IMR-90 (cell line): ENCODE measurements at places on chromosomes 7 and 10.
A peak's percentile ranks its signal among the peaks of the same experiment; 100 is the strongest.

DNA sequence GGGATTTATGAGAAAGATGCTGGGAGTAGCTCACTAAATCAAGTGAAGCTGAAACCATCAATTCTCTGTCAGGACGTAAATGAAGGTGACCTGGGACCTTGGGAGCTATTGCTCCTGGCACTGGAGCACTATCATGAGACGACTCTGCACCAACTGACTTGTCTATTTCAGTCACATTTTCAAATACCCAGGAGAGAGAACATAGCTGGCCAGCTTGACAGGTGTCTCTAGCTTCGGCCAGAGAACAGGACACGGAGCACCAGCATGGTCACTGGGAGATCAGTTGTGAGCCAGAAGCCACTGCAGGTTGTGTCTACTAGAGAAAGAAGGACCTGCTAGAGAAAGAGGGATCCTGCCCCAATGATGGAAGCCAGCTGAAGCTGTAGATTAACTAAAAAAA, 17.4 kb upstream of the ATOH7 start:
- no peak overlapping the region for H3K4me3 ChIP-seq
- DNase-seq: no peak
- no peak overlapping the region for H3K27ac ChIP-seq
- no peaks in the 10 kb centered on the region for H3K36me3 ChIP-seq
- no peaks in the 10 kb centered on the region; the same call in 1 of the 2 replicates for H3K4me1 ChIP-seq

DNA sequence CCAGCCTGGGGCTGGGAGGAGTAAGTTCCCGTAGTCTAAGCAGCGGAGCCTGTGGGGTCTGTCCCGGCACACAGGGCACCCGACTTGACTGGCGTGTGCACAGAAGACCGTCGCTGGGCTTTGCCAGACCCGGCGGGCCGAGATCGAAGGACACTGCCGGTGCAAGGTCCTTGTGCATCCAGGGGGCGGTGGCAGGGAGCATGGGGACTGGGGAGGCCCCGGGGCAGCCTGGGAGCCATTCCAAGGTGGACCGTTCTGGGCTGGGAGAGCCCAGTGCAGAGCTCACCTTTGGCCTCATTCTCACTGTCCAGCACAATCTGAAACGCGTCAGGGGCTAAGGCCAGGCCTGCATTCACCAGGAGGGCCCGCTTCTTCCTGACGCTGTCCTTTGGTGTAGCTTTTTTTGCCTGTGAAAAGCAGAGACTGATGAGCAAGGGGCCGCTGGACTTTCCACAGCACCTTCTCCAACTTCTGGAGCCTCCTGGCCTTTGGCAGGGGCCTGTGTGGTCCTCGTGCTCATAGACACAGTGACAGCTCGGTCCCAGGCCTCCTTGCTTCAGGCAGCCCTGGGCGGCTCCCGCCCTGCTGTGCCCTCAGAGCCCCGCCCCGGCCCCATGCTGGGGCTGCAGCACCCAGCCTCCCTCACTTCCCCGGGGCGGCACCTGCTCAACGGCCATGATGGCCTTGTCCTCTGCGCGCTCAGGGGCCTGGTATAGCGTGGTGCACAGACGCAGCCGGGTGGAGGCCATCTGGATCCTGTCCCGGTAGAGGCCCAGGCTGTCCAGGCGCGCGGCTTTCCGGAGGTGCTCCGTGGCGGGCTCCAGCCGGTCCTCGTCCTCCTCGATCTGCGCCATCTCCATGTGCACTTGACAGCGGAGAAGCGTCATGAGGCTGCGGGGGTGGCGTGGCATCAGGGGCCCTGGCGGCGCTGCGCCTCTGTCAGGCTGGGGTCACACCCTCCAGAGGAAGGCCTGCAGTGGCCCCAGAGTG, 20.3 kb downstream of the CFAP46 start:
- no peak overlapping the region for H3K27ac ChIP-seq
- no peaks in the 10 kb centered on the region for H3K27me3 ChIP-seq
- no peak overlapping the region for H3K4me3 ChIP-seq
- H3K36me3 ChIP-seq: no peaks in the 10 kb centered on the region

DNA sequence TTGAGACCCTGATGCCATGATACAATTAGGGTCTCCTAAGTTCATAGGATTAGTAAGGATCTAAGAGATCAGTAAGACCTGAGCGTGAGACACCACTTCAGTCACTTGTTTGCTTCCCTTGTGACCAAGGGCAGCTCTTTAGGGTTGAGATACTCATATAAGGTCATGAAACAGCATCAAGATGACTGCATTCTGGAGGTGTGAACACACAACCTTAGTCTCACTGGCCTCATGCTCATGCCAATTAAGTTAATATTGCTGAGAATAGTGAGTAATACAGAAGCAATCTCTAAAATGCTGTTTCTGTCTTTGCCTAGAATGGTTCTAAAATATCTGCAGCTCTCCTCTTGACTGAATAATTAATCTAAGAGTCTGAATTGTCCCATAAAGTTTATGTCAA, 39.6 kb upstream of the KLHL7 start:
- peak; percentile 48 for DNase-seq
- H3K27me3 ChIP-seq: no peaks in the 10 kb centered on the region
- H3K4me1 ChIP-seq: peaks cover 3% of the 10 kb centered on the region
- no peak overlapping the region for H3K27ac ChIP-seq
- no peak overlapping the region for H3K4me3 ChIP-seq

- H3K4me3 ChIP-seq: no peak overlapping the region
- H3K27ac ChIP-seq: no peak overlapping the region
- H3K36me3 ChIP-seq: no peaks in the 10 kb centered on the region
- DNase-seq: no peak
- no peaks in the 10 kb centered on the region for H3K27me3 ChIP-seq
- H3K4me1 ChIP-seq: no peaks in the 10 kb centered on the region
Observed at GRCh38 chr7:157560258-157560654, 223.5 kb downstream of the DNAJB6 start.

DNA sequence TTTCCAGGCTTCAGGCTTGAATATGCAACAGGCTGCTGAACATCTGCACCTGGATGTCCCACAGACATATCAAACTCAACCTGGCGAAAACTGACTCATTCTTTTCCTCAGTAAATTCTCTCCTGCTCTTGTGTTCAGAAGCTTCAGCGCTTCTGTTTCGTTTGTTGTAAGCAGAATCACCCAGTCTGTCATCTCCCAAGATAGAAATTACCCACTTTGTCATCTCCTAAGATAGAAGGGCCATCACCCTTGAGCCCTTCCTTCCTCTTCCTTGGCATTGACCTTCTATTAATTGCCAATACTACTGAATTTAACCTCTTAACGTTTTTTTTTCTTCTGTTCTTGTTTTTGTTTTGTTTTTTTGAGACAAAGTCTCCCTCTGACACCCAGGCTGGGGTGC, 59.7 kb downstream of the CPED1 start:
- H3K4me1 ChIP-seq: peaks cover 13% of the 10 kb centered on the region
- no peaks in the 10 kb centered on the region for H3K27me3 ChIP-seq
- no peak overlapping the region for H3K27ac ChIP-seq
- H3K4me3 ChIP-seq: no peak overlapping the region
- DNase-seq: no peak
- H3K36me3 ChIP-seq: peaks cover 8% of the 10 kb centered on the region

DNA sequence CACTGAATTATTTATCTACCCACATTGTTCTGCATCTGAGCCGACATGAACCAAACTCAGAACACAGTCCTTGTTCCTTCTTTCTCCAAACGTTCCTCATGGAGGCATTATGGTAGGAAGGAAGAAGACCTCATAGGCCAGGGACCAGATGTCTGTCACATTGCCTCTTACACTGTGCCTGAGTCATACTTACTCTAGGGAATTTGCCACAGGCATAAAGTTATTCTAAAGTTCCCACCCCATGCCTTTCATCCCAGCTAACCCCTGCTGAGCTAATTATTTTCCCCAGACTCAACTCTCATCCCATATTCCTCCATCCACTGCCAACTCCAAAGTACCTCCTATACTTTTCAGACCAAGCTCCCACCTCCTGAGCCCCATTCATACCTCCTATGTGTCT, 21.2 kb downstream of the MAT1A start:
- peaks cover 19% of the 10 kb centered on the region for H3K27me3 ChIP-seq
- no peak overlapping the region for H3K27ac ChIP-seq
- DNase-seq: no peak
- no peaks in the 10 kb centered on the region; the same call in 1 of the 2 replicates for H3K4me1 ChIP-seq
- H3K4me3 ChIP-seq: no peak overlapping the region
- no peaks in the 10 kb centered on the region for H3K36me3 ChIP-seq

GRCh38 chr7:70695795-70696083, 436.2 kb upstream of the GALNT17 start:
- no peaks in the 10 kb centered on the region for H3K36me3 ChIP-seq
- peaks cover 4% of the 10 kb centered on the region for H3K4me1 ChIP-seq
- peak overlapping the region; percentile 90 for H3K4me3 ChIP-seq
- DNase-seq: no peak
- H3K27ac ChIP-seq: no peak overlapping the region

- H3K27me3 ChIP-seq: no peaks in the 10 kb centered on the region
- no peak overlapping the region for H3K27ac ChIP-seq
- H3K36me3 ChIP-seq: peaks cover 12% of the 10 kb centered on the region
- H3K4me3 ChIP-seq: no peak overlapping the region
- DNase-seq: no peak
Observed at GRCh38 chr7:92075455-92076158, 58.7 kb downstream of the CYP51A1 start.

DNA sequence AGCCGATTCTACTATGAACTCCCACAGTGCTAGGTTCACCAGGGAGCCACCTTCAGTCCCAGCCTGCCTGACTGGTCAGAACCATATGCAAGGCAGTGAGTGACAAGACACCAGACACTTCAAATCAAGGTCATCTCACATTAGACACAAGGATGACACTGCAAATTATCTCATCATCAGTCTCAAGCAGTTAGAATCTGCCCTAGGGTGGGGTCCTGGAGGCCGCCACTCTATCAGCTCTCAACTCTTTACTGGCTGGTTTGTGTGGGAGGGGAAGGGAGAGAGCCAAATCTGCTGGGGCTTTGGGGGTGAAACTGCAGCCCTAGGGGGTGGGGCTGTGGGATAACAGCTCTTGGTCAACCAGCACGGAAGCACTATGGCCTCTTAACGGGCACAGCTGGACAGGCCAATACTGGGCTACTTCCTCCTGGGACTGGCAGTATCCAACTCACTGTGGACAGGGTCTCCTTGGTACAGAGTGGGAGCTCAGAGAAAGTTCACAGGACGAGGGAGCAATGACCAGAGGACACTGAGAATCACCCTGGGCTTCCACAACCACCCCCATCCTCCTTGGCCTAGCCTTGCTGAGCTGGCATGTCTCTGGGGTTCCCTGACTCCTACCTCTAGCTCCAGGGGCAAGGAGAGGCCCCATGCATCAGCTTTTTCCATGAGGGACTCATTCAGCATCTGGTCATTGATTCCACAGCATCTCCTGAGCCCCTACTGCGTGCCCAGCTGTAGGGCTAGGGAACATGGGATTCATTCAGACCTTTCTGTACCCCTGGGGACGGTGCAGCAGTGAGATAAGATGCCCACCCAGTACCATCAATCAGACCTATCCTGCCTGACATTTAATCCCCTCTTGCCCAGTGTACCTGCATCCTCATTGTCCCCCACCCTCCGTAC, 5.4 kb downstream of the GPRIN2 start:
- no peak for DNase-seq
- H3K27ac ChIP-seq: no peak overlapping the region
- no peaks in the 10 kb centered on the region for H3K36me3 ChIP-seq
- H3K4me1 ChIP-seq: no peaks in the 10 kb centered on the region; the same call in 1 of the 2 replicates
- H3K4me3 ChIP-seq: no peak overlapping the region
- peaks cover 32% of the 10 kb centered on the region for H3K27me3 ChIP-seq

- no peaks in the 10 kb centered on the region for H3K27me3 ChIP-seq
- no peak overlapping the region for H3K4me3 ChIP-seq
- H3K27ac ChIP-seq: no peak overlapping the region
- DNase-seq: no peak
- H3K36me3 ChIP-seq: no peaks in the 10 kb centered on the region
- H3K4me1 ChIP-seq: no peaks in the 10 kb centered on the region
Observed at GRCh38 chr10:8360365-8360764, 305.9 kb downstream of the GATA3 start.

GRCh38 chr7:14973712-14974428, 71.3 kb upstream of the DGKB start:
- no peak for DNase-seq
- no peak overlapping the region for H3K27ac ChIP-seq
- H3K27me3 ChIP-seq: no peaks in the 10 kb centered on the region
- H3K36me3 ChIP-seq: no peaks in the 10 kb centered on the region

GRCh38 chr10:78458983-78459638, 425.4 kb downstream of the RPS24 start:
- H3K4me1 ChIP-seq: peaks cover 14% of the 10 kb centered on the region
- no peaks in the 10 kb centered on the region for H3K27me3 ChIP-seq
- DNase-seq: peak; percentile 90

GRCh38 chr7:130606161-130606560, 62.4 kb downstream of the COPG2 start:
- no peaks in the 10 kb centered on the region for H3K4me1 ChIP-seq
- H3K36me3 ChIP-seq: peaks cover 5% of the 10 kb centered on the region; the same call in 1 of the 2 replicates
- H3K4me3 ChIP-seq: no peak overlapping the region
- H3K27me3 ChIP-seq: no peaks in the 10 kb centered on the region

DNA sequence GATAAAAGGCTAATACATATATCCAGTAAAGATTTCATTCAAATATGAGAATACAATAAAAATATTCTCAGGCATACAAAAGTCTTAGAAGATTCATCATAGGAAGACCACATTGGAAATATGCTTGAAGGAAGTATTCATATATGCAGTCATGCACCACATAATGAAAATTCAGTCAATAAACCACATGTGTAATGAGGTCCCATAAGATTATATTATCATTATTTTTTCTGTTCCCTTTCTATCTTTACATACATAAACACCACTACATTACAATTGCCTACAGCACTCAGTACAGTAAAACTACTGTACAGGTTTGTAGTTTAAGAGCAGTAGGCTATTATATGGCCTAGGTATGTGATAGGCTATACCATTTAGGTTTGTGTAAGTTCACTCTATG, 111.6 kb downstream of the PRTFDC1 start:
- H3K27ac ChIP-seq: no peak overlapping the region
- H3K4me3 ChIP-seq: no peak overlapping the region
- no peaks in the 10 kb centered on the region for H3K27me3 ChIP-seq
- H3K4me1 ChIP-seq: no peaks in the 10 kb centered on the region
- DNase-seq: no peak

GRCh38 chr7:134667899-134668298, 21.2 kb downstream of the BPGM start:
- no peaks in the 10 kb centered on the region for H3K36me3 ChIP-seq
- peaks cover 12% of the 10 kb centered on the region for H3K4me1 ChIP-seq
- H3K4me3 ChIP-seq: no peak overlapping the region
- no peak overlapping the region for H3K27ac ChIP-seq
- no peaks in the 10 kb centered on the region for H3K27me3 ChIP-seq
